ENCODE measurements at places on chromosomes 3 and 15.
A peak's percentile ranks its signal among the peaks of the same experiment; 100 is the strongest.

DNA sequence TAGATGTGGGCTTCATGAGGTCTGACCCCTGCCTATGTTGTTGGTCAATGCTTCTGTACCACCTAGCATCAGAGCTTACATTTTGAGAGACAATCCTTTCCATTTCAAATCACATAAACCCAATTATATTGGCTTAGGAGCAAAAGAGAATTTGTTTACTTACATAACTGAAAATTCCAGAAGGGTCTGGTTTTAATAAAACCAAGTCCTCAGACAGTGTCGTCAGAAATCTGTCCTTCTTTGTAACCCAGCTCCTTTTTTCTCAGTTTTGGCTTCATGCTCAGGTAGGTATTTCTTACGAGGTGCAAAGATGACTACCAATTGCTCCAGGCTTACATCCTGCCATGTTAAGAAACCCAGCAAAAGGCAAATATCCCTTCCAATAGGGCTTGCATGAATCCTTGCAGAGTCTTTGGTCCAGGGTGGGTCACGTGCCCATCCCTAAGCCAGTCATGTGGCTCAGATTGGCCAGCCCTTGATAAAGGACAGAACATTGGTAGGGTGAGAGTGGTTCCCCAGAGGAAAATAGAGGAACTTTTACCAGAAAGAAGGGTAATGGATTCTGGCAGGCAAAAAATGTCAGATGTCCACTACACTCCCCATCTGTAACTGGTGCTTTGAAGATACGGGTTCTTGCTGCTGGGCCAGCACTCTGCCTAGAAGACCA, 50.2 kb upstream of the VILL start:
- DNase-seq, result no peak

DNA sequence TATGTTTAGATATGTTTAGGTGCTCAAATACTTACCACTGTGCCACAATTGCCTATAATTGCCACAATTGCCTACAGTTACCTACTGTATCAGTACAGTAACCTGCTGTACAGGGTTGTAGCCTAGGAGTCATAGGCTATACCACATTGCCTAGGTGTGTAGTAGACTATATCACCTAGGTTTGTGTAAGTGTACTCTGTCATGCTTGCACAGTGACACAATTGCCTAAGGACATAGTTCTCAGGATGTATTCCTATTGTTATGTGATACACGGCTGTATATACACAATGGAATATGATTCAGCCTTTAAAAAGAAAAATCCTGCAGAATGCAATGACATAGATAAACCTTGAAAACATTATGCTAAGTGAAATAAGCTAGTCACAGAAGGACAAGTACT, 264.8 kb downstream of the RAP2B start:
- no peak for DNase-seq

GRCh38 chr15:70670680-70671079, 92.7 kb downstream of the UACA start:
- peak; percentile 56 for DNase-seq

DNA sequence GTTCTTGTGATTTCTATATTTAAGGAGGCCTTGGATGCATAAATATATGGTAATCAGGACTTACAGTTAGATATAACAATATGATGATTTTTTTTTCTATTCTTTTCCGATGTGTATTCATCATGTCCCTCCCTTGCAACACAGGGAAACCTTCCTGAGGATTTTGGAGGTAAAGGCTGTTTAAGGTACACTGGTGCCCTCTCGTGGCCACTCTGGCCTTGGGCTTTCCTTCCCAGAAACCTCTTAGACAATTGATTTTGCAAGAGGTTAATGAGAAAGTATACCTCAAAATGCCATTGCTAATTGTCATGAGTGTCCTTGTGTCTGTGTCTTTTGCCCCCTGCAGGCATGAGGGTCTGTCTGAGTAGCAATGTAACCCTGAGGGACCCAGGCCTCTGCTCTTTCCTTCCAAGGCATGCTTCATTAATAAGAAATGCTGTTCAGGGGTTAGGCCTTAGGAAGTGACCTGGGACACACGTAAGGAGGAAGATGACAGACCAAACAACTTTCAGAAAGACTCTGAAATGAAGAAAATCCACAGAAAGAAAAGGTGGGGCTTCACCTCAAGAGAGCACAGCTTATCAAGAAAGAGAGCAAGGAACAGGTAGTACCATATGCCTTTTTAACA, 70.3 kb upstream of the PPP2R3A start:
- DNase-seq, result peak; percentile 63

DNA sequence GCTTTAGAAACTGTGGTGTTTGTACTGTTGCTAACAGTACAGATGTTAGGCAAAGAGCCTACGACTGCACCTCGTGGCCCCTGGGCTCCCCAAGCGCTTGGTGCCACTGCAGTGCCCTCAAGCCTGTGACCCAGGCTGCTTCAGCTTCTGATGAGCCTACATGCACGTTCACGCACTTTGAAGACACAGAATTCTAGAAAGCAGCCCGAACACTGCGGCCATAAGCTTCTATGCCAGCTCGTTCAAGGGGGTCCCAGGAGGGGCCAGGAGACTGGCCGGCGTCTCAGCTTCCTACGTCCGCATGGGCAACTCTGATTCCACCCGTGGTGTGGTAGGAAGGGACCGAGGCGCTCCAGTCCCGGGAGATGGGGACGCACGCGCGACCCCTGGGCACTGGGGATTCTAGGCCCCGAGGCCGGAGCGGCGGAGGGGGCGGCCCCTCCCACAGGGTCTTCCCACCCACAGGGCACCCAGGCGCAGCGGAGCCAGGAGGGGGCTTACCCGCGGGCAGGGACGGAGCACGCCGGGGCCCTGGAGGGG, 653 bp downstream of the MYO5C start:
- DNase-seq, result no peak

DNA sequence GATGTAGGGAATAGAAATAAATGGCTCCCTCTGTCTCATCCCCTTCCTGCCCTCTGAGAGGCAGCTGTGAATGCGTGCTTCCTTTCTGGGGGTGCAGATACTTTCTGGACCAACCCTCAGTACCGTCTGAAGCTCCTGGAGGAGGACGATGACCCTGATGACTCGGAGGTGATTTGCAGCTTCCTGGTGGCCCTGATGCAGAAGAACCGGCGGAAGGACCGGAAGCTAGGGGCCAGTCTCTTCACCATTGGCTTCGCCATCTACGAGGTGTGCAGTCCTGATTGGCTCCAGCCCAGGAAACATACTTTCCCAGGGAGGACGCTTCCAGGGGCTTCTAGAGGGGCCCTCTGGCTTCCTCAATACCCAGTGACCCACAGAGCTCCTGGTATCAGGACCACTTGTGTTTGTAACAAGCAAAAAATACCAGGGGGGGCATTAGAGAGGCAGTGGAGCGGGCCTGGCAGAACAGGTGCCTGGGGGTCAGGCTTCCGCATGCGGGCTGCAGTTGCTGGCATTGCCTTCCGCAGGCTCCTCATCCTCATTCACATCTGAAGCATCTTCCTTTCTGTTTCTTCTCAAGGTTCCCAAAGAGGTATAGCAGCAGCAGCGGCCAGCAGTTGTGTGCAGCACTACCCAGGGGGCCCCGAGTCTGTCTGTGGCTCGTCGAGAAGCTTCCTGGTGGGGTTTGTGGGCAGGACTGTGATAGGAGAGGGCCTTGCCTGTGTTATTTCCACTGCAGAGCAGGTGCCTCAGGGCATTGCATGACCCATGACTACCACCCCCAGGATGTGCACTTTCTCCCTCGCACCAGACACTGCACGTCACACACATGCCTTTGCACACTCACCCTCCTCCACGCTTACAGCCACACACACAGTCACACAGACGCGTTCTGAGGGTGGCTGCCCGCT, 42.5 kb downstream of the CAPN3 start:
- DNase-seq, result no peak

- DNase-seq, result peak; percentile 76
These were observed 26.9 kb upstream of the ZBBX start for GRCh38 chr3:167406876-167407492.

DNA sequence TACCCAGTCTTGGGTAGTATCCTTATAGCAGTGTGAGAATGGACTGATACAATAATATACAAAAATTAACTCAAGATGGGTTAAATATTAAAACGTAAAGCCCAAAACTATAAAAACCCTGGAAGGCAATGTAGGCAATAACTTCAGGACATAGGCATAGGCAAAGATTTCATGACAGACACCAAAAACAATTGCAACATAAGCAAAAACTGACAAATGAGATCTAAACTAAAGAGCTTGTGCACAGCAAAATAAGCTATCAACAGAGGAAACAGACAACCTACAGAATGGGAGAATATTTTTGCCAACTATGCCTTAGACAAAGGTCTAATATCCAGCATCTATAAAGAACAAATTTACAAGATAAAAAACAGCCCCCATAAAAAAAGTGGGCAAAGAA, 204.8 kb upstream of the CCDC54 start:
- DNase-seq, result no peak

GRCh38 chr3:188171682-188172467, 17.9 kb downstream of the LPP start:
- no peak for DNase-seq

DNA sequence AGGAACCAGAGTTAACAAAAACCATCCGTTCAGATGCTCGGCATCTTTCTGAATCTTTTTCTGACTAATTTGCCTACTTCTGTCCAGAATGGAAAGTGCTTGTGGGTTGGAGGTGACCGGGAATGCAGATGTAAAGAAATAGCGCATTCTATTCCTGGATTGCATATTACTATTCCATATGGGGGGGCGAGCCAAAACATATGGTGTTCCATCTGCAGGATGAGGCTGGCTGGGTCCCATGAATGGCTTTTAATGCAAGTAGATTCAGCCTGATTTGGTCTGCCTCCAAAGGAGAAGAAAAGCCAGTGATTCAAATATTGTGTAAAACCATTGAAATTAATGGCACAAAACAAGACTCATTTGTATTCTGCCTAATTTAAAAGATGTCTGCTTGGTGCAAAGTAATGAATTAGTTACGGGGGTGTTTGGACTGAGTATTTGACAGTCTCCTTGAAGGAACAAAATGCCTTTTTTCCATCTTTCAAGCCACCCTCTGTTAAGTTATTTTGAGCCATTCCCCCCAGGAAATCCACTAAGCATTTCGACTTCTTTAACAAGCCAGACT, 99.0 kb downstream of the ST8SIA2 start:
- no peak for DNase-seq

GRCh38 chr3:120018299-120018698, 75.9 kb downstream of the GSK3B start:
- no peak for DNase-seq

DNA sequence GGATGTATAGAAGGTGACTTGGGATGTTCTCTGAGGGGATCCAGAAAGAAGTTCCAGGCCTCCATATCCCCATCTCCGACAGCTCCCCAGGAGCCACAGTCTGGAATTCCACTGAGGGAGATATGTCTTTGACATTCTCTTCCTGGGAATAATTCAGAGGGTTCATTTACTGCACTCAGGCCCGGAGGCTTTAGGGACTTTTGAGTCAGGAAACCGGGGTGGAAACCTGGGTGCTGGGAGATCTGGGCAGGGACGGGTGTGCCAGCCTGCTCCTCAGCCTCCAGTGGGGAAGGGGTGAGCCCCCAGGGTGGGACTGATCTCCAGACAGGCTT, 147.7 kb downstream of the SMAD6 start:
- no peak for DNase-seq

- no peak for DNase-seq
These were observed 49.3 kb upstream of the SKOR1 start for GRCh38 chr15:67775998-67776397.

- peak; percentile 17 for DNase-seq
These were observed 172.6 kb upstream of the UMPS start for GRCh38 chr3:124557433-124558232.

DNA sequence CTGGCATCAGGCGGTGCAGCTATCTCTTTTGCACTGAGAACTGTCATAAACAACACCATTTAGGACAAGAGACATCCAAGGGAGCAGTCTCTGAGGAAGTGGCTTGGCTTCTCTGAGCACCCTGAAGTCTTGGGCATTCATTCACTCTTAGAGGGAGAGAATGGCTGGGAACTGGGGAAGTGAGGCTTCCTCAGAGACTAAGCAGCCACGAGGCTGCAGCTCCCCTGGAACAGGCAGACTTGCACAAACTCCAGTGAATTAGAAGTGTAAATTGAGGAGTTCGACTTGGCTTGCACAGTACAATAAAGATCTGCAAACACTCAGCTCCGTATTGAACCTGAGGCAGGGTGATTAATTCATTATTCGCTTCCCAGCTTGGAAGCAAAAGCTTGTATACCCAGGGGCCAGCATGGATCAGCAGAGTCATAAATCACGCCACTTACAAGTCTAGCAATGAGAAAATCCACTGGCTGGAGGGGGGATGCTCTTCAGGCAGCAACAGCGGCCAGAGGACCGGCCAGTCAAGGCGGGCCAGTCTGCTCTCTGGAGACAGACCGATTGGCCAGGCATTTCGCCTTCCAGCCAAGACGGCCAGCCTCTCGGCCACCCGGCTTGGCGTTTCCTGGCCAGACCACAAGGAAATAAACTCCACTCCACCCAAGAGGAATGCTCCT, 118.8 kb upstream of the ADPGK start:
- DNase-seq, result peak; percentile 92

DNA sequence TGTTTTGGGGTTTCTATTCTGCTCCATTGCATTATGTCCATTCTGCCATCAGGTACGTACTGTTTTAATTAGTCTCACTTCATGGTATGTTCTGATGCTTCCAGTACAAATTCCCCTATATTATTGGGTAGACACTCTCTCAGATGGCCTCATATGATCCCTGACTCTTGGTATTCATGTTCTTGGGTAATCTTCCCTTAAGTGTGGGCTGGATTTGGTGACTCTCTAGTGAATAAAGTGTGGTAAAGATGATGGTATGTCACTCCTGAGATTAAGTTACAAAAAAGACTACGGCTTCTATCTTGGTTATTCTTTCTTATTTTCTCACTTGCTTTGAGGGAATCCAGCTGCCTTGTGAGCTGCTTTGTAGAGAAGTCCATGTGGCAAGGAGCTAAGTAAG, 89.6 kb upstream of the TBC1D5 start:
- no peak for DNase-seq

DNA sequence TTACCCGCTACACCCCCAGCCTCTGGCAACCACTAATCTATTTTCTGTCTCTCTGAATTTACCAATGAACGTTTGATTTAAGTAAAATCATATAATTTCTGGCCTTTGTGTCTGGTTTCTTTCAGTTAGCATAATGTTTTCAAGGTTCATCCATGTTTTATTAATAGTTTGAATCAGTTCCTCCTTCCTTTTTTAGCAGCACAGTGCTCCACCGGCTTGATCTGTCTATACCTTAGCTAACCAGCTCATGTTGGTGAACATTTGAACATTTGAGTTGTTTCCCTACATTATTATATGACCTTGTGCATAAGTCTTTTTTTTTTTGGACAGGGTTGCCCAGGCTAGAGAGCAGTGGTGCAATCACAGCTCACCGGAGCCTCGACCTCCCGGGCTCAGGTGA, 33.3 kb downstream of the PDE8A start:
- DNase-seq, result no peak

DNA sequence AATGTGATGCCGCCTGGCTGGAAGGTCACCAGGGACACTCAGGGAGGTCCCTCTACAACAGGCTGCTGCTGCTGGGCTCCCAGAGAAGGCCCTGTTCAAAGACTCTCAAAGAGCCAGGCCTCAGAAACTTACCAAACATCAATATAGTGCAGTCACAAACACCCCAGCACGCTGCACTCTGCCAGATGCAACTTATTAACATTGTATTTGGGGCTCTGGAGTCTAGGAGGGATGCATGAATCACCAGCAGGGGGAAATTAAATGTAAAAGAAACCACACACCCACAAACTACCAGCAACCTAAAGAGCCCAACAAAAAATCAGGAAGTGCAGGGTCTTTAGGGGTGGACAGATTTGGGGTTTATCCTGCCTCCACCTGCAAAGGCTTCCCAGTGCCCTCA, 74.6 kb upstream of the SPATA12 start:
- peak; percentile 53 for DNase-seq
